Muscle of back (tissue), 13 donors: ENCODE measurements at places on chromosomes 7 and 10.

- no peak for DNase-seq
Observed at GRCh38 chr7:95520136-95520535, 34.4 kb downstream of the ASB4 start.

- DNase-seq: no peak
Observed at GRCh38 chr10:67818323-67818722, 19.7 kb downstream of the DNAJC12 start.

GRCh38 chr10:131477457-131478121, 166.1 kb upstream of the TCERG1L start:
- no peak for DNase-seq

DNA sequence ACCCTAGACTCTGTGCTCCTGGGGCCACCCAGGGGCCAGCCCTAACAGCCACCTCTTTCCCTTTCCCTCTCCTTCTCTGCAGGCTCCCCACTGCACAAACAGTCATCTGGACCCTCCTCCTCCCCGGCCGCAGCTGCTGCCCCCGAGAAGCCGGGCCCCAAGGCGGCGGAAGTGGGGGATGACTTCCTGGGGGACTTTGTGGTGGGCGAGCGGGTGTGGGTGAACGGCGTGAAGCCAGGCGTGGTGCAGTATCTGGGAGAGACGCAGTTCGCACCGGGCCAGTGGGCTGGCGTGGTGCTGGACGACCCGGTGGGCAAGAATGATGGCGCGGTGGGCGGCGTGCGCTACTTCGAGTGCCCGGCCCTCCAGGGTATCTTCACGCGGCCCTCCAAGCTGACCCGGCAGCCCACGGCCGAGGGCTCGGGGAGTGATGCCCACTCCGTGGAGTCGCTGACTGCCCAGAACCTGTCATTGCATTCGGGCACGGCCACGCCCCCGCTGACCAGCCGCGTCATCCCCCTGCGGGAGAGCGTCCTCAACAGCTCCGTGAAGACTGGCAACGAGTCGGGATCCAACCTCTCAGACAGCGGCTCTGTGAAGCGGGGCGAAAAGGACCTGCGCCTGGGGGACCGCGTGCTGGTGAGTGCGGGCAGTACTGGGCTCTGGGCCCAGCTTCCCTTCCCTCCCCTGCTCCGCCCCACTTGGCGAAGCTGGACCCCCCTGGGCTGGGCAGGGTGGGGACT, 49.3 kb downstream of the CLIP2 start:
- DNase-seq: no peak

DNA sequence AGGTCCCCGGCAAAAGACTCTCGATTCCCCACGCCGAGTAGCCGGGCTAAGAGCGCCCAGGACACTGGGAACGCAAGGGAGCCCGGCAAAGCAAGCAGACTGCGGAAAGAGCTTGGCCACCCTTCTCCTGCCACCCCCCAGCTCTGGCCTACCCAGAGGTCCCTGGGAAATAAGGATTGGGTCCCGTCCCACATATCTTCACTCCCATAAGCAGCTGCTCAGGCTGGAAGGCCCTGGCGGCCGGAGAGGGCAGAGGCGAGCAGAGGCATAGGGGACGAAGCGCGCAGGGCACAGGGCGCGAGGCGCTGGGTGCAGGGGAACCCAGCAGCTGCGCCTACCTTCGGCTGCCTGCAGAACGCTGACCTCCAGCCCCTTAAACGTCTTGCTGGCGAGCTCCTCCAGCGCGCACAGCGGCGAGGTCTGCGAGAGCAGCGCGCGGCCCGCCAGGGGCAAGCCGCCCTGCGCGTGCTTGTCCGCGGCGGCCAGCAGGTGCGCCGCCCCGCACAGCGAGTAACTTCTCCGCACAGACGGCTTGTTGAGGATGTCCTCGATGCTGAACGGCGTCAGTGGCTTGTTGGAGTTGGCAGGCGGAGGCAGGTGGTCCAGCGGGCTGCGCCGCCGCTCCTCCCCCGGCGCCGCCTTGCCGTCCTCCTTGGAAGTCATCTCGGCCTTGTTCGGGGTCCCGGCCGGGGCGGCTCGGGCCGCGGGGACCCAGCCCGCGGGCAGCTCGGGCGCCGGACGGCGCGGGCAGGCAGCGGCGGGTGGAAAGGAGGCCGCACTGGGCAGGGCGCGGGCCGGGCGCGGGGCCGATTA, 904 bp downstream of the LBX1 start:
- DNase-seq: no peak

- no peak for DNase-seq
Observed at GRCh38 chr10:125003146-125003900, 61.4 kb downstream of the ZRANB1 start.

DNA sequence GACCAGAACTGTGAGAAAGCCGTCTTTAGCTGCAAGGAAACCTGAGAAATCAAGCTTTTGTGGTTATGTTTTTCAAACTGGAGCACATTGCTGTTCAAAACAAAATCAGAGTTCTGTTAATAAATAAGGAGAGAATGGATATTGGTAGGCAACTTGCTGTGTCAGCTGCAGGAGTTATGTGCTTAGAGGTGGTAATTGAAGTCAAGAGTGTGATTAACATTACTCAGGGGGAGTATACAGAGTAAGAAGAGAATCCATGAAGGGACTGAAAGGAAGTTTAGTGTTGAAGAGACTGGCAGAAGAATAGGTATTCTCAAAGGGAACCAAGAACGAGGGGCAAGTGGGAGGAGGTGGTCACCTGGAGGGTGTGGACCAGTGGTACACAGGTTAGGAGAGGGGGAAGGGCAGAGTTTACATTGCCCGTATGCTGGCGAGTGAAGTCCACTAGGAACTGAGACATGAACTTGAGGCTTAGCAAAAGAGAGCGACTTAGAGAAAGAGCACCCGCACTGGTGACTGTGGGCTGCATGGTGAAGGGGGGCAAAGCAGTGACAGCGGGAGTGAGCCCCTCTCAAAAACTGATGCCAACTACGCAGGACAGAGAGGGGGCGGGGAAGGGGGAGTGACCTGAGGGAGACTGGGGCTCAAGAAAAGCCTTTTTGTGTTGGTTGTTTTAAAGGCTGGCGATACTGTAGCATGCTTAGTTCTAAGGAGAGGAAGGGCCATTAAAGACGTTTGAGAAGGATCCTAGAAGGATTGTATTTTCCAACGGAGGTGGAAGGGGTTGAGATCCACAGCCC, 80.0 kb downstream of the SDK1 start:
- no peak for DNase-seq

GRCh38 chr10:58712982-58713381, 200.3 kb downstream of the BICC1 start:
- no peak for DNase-seq

- DNase-seq: no peak
Observed at GRCh38 chr7:38052786-38053185, 125.3 kb upstream of the STARD3NL start.

- DNase-seq: no peak
Observed at GRCh38 chr7:9264395-9264794, 831.0 kb downstream of the NXPH1 start.

DNA sequence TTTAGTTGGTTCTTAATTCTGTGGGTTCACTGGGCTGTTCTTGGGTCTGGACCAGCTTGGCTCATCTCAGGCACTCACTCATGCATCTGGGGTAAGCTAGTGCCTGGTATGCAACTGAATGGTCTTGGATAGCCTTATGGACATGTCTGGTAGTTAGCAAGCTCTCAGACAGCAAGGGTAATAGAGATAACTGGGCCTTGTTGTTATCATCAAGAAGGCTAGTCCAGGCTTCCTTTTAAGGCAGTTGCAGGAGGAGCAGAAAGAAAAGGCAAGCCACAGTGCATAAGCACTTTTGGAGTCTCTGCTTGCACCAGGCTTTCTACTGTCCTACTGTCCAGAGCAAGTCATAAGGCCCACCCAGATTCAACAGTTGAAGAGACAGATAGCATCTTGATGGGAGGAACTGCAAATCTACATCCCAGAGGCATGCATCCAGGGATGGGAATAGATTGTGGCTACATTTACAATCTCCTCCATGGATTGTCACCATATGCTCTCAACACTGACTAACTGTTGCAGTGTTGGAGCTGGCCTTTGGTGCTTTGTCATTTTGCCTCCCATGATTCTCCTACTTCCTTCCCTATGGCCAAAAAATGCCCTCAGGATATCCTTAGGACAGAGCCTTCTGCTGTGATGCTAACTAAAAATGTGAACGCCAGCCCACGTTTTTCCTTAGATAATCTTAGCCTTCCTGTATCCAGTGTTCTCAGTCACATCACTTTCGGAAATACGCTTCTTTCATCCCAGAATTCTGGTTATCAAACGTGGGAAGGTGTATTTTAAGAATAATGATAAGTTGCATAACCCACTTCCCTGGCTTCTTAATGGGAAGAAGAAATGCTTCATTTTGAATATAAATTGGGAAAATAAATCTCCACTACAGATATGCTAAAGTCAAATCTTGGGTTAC, 3.6 kb downstream of the GIMAP4 start:
- no peak for DNase-seq

GRCh38 chr7:156578978-156579430, 61.6 kb upstream of the RNF32 start:
- DNase-seq: no peak

DNA sequence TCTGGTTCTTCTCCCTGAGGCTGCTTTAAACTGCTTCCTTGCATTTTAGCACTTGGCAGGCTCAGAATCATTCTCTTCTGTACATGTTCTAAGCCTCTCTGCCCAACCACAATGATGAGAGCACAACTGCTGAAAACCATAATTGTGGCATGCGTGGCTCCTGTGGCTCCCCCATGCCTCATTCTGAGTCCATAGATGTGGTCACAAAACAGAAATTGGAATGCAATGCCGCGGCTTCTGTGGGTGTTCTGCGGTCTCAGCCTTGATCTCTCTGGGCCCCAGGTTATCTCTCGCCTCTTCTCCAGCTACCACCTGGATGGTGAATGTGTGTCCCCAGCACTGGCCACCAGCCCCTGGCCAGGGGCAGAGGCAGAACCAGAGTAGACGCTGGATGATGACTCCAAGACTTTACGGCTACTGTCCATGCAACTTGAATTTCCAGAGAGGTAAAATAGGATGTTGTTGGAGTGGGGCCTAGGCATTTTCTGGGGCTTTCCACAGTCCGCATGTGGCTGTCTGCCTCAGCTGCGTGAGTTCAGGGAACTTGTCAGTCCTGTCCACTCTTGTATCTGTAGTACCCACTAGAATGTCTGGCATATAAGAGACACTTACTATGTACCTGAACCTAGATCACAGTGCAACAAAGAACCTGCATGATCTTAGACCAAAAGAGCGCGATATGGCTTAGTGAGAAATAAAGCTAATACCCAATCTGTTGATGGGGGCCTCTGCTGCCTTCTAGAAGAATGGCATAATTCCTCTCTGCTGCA, 52.4 kb upstream of the ADRB1 start:
- DNase-seq: no peak

DNA sequence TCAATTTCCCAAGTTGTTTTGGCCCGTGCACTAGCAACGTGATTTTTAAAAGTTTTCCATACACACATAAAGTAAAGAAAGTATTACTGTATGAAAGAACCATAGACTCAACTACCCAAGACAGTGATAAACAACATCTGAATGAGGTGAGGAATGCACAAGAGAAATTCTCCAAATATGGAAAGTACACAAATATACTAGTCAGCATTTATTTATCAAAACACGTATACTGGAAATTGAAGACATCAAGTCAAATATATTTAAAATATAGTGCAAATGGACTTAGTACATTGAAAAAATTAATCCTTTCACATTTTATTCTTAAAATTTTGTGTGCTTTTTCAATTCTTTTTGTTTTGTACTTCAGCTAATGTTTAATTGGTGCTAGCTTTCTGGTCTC, 143.6 kb downstream of the ARL4A start:
- DNase-seq: peak; percentile 26

DNA sequence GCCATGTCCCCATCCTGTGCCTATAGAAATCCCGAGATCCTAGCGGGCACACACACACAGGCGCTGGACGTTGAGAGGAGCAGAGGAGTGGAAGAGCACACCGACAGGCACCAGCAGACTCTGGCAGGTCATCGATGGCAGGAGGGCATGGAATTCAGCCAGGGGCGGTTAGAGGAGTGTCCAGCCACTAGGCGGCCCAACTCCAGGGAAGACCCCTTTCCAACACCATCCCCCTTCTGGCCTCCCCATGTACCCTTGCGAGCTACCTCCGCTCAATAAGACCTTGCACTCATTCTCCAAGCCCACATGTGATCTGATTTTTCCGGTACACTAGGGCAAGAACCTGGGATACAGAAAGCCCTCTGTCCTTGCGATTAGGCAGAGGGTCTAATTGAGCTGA, 356.0 kb upstream of the DPP6 start:
- DNase-seq: no peak

- DNase-seq: no peak
Observed at GRCh38 chr10:129744134-129745111, 219.7 kb downstream of the EBF3 start.

DNA sequence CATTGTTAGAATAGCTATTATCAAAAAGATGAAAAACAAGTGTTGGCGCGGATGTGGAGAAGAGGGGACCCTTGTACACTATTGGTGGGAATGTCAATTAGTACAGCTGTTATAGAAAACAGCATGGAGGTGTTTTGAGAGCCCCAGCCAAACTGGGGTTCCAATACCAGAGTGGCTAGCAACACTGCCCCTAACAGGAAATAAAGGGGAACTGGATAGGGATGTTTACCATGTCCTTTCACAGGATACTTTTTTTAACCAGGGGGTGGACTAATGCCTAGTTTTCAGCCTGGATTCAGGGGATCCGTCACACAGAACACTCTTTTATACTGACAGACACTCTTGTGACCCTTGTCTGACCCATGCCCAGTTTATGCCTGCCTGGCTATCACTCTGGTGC, 6.9 kb upstream of the GSTK1 start:
- no peak for DNase-seq

- peak; percentile 17 for DNase-seq
Observed at GRCh38 chr10:69567920-69568319, 5.3 kb downstream of the NEUROG3 start.

- DNase-seq: no peak
Observed at GRCh38 chr10:18271491-18271890, 131.3 kb downstream of the CACNB2 start.

DNA sequence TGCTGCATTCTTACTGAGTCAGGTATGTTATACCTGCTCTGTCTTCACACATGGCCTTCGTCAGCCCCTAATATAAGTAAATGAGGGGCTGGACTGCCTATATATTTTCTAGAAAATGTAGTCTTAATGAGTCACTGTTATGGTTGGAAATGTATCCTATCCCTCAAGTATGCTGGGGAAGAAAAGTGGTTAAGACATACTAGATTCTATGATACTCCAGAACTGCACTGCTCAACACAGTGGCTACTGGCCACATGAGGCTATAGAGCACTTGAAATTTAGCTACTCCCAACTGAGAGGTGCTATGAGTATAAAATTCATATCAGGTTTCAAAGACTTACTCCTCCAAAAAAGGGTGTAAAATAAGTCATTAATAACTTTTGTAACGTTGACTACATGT, 104.3 kb upstream of the STEAP1B start:
- no peak for DNase-seq

- no peak for DNase-seq
Observed at GRCh38 chr10:129883626-129884397, 80.3 kb downstream of the EBF3 start.

- DNase-seq: no peak
Observed at GRCh38 chr10:78318305-78318704, 284.6 kb downstream of the RPS24 start.
